ENCODE measurements at places on chromosomes 6 and 20. TPM values are rescaled to one million over a fixed set of nuclear protein-coding genes. Genes with fewer than 3 reads are reported as not detected.

CD83 gene
- 9.4 TPM for polyA plus RNA-seq

DNA sequence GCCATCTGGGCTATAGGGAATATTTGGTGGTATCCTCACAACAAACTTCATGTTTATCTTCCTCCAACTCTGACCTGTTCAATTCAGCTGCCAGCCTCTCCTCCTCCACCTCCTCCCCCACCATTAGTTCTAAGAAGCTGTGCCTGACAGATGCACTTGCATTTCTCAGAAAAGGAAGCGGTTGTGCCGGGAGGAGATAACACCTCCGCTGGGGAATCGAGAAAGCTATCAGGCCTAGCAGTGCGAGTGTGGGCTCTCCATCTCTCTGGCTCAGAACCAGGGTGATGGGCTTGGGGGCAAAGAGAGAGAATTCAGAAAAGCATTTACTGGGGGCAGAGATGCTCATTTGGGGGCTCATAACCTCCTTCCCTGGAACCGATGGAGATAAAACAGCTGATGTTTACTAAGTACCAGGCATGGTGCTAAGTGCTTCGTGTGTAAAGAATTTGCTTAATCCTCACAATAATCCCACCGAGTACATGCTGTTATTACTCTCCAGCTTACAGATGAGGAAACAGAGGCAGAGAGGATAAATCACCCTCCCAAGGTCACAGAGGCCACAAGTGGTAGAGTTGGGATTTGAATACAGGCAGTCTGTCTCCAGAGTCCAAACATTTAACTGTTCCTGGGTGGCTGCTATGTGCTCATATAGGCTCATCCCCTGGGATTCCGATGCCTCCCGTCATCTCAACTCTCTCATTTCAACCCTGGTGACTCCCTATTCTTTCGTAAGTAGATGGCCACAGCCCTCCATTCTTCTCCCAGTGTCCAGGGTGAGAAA, 38.3 kb downstream of the COX4I2 start:
- no peak for DNase-seq

DNA sequence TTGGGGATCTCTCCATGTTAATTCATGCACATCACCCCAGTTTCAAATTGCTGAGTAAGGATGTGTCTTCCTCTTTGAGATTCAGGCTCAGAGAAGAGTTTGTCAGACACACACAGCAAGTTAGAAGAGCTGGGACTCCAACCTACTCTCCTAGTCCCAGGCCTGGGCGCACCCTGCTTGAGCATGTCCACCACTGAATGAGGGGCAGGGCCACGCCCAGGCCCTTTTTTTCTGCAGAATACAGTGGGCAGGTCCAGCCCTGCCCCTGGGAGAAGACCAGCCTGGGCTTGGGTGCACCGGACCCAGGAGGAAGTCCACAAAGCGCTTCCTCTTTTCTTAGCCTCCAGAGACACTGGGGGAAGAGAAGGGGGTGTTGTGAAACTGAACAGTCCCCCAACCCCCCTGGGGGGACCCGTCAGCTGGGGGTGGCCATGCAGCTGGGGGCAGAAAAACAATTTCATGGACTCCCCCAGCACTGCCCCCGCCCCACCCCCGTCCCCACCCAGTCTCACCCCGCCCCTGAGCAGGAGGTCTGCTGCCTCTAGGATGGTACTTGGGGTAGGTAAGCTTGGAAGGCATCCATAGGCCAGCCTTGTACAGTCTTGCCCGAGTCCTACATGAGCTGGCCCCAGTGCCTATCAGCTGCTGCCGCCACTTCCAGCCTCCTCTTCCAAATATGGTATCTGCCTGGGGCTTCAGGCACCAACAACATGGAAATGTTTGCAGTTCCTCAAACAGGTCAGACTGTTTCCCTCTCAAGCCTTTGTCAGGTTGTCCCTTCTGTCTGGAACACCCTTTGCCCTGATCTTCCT, 11.7 kb upstream of the HCK start:
- DNase-seq, result no peak

- no peak for DNase-seq
Observed at GRCh38 chr6:168709390-168709789, 268.4 kb downstream of the SMOC2 start.

GRCh38 chr20:24151621-24152294, 163.2 kb upstream of the GGTLC1 start:
- DNase-seq, result no peak

DNA sequence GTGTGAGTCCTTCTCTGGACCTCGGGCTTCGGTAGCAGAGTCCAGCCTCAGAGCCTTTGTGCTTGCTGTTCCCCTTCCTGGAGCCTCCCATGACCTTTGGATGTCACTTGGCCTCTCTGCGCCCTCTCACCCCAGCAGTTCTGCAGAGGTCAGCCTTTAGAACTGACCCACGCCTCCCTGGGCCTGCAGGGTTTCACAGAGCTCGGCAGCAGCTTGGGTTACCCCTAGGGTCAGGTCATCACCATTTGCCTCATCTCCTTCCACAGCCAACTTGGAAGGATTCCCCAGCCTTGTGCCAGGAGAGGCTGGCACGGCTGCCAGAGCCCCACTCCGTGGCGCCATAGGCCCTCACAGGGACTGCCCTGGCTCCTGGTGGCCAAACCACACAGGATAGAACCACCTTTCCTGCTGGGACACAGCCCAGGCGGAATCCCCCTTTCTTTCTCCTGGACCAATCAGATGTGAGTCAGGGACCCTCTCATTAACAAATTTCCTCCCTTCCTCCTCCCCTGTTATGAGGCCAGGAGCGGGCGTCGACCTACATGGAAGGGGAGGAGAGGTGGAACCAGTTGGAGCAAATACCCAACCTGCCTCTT, 13.9 kb upstream of the SIRPA start:
- DNase-seq, result no peak

All from left renal cortex interstitium (tissue), 4 donors.